ENCODE measurements at places on chromosomes 1 and 21. TPM values are rescaled to one million over a fixed set of nuclear protein-coding genes. Genes with fewer than 3 reads are reported as not detected.

Gene LCE1D
- total RNA-seq = not detected

Gene PDE4DIP
- total RNA-seq = 116 TPM

Gene RNASEL
- total RNA-seq = 9.6 TPM

Gene FBLIM1
- total RNA-seq = 17.3 TPM

Gene ITLN2
- not detected for total RNA-seq

Gene RIPPLY3
- not detected for total RNA-seq

Gene ANKRD35
- 4.5 TPM for total RNA-seq

Gene DIO1
- not detected for total RNA-seq

DNA sequence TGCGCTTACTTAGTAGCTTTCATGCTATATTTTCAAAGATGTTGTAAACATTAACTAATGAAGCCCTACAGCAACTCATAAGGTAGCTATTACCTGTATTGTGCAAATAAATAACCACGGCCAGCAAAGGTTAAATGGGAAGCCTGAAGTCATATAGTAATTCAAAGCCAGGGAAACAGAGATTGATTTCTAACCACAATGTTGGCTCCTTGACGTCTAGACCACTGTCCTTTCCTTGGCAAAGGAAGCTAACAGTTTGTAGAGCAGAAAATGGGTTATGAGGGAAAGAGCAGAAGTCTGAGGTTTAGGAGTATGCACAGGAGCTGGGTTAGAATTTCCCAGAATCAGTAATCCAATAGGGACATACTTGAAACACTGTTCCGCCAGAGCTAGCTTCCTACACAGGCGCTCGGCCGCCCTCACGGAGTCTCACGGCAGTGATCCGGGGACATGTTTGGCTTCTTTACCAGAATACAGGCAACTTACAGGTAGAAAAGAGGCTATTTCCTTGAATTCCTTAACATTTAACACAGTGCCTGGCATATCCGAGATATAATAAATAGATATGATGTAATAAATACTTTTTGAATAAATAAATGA, 298.8 kb upstream of the LYPLAL1 start:
- H3K27me3 ChIP-seq = no peaks in the 10 kb centered on the region
- H3K4me3 ChIP-seq = no peak overlapping the region
- no peaks in the 10 kb centered on the region for H3K36me3 ChIP-seq
- H3K27ac ChIP-seq = no peak overlapping the region
- H3K4me1 ChIP-seq = no peaks in the 10 kb centered on the region
- peak; percentile 49 for DNase-seq

DNA sequence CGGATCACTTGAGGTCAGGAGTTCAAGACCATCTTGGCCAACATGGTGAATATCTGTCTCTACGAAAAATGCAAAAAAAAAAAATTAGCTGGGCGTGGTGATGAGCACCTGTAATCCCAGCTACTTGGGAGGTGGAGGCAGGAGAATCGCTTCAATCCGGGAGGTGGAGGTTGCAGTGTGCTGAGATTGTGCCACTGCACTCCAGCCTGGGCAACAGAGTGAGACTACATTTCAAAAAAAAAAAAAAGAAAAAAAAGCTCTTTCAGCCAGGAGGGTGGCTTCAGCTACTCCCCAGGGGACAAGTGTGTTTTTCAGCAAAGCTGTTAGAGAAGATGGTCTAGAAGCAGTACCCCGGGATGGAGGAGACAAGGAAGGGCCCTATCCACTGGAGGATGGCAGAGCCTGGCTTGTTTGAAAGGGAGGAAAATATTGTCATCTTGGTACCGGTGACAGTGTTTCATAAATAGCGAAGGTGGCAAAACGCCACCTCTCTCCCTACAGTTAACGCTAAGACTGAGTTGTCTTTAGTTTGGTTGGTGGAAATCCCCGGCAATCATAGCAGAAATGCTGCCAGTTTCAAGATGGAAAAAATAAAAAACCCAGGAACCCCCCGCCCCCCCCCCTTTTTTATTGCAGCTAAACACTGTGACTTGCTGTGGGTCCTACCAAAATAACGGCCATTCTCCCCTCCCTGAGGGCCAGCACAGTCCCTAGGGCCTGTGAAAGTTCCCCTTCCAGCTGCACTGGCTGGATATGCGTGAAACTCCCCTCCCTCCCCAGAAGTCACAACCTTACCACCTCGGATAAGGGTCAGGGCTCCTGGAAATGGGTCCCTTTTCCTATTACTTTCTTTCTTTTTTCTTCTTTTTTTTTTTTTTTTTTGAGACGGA, 3.5 kb downstream of the PIK3CD start:
- H3K27ac ChIP-seq = no peak overlapping the region
- no peaks in the 10 kb centered on the region for H3K36me3 ChIP-seq
- DNase-seq = no peak
- no peaks in the 10 kb centered on the region for H3K4me1 ChIP-seq
- H3K4me3 ChIP-seq = no peak overlapping the region

DNA sequence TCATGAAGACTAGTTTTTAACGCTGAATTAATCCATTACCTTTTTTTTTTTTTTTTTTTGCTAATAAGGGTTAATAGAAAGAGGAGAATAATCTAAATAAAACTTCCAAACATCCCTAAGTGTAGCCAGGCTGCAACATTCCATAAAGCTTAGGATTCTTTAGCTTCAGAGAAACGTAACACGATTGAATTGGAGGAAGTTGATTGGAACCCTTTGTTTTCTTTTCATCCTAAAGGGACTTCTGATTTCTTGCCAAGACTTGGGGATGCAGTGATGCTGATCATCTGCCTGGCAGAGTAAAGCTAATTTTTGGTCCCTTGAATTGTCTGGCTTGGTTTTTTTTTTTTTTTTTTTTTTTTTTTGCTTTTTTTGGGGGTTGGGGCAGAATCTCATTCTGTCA, 142.9 kb downstream of the VPS13D start:
- no peaks in the 10 kb centered on the region for H3K27me3 ChIP-seq
- no peak overlapping the region for H3K27ac ChIP-seq
- no peak for DNase-seq

DNA sequence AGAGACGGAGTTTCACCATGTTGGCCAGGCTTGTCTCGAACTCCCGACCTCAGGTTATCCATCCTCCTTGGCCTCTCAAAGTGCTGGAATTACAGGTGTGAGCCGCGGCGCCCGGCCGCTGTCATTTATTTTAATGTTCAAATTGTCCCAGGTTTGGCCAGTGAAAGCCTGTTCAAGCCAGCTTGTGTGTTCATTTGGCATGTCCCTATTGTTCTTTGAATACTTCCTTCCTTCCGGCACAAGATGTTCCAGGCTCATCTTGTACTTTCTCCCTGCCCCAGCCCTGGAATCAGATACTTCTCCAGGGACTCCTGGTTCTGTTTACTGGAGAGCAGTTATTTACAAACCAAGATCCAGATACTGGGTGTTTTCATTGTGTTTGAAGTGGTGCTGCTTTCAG, 37.0 kb downstream of the ZBTB8B start:
- H3K27ac ChIP-seq = no peak overlapping the region
- H3K36me3 ChIP-seq = no peaks in the 10 kb centered on the region
- no peaks in the 10 kb centered on the region for H3K27me3 ChIP-seq

- DNase-seq = peak; percentile 78
- no peak overlapping the region for H3K4me3 ChIP-seq
- no peak overlapping the region for H3K27ac ChIP-seq
- no peaks in the 10 kb centered on the region for H3K4me1 ChIP-seq
- no peaks in the 10 kb centered on the region for H3K27me3 ChIP-seq
These were observed 203.9 kb upstream of the CACYBP start for GRCh38 chr1:174795806-174796205.

- H3K27me3 ChIP-seq = no peaks in the 10 kb centered on the region
- DNase-seq = no peak
- H3K36me3 ChIP-seq = no peaks in the 10 kb centered on the region
These were observed 145.2 kb downstream of the FOXD2 start for GRCh38 chr1:47582891-47583608.

DNA sequence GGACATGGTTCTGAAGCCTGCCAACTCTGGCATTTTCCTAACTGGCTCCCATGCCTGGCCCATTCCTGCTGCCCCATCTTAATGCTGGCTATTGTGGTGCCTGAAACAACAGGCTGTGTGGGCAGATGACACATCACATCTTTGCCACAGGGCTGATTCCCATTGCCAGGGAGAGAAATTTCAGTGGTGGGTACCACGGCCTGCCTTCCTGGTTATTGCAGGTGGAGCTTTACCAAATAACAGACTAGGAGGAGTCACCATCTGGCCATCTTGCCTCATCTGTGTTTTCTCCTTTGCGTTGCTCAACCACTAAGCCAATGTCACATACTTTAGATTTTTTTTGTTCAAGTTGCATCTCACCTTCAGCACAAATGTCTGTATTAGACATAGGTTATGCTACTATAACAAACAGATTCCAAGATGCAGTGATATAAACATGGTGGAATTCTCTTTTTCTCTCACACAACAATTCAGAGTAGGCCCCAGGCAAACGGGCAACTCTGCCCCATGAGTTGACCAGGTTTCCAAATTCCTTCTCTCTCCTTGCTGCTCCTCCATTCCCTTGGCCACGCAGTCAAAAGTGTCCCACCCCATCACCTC, 14.1 kb downstream of the CDA start:
- H3K27me3 ChIP-seq = no peaks in the 10 kb centered on the region
- no peak overlapping the region for H3K27ac ChIP-seq
- DNase-seq = peak; percentile 36
- H3K4me3 ChIP-seq = no peak overlapping the region

GRCh38 chr21:44525391-44526095, 14.5 kb downstream of the KRTAP10-1 start:
- DNase-seq = no peak
- no peaks in the 10 kb centered on the region for H3K4me1 ChIP-seq
- no peaks in the 10 kb centered on the region for H3K36me3 ChIP-seq
- H3K27me3 ChIP-seq = no peaks in the 10 kb centered on the region
- H3K27ac ChIP-seq = no peak overlapping the region

DNA sequence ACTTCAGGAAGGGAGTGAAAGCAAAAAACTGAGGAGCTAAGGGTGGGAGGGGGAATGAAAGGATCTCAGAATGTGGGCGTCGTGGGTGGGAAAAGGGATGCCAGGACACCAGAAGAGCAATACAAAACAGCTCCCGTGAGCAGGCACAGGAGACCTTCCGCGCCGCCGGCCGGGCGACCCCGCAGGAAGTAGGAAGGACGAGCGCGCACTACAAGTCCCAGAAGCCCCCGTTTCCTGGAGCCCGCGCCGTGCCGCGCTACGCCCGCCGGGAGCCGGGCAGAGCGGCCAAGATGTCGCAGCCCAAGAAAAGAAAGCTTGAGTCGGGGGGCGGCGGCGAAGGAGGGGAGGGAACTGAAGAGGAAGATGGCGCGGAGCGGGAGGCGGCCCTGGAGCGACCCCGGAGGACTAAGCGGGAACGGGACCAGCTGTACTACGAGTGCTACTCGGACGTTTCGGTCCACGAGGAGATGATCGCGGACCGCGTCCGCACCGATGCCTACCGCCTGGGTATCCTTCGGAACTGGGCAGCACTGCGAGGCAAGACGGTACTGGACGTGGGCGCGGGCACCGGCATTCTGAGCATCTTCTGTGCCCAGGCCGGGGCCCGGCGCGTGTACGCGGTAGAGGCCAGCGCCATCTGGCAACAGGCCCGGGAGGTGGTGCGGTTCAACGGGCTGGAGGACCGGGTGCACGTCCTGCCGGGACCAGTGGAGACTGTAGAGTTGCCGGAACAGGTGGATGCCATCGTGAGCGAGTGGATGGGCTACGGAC, at the start of gene PRMT6:
Gene PRMT6 (plus strand): TSS at position 249 of the 771 bp plus-strand sequence. CDS start 42 bp downstream, at position 291.
- no peaks in the 10 kb centered on the region for H3K36me3 ChIP-seq
- no peaks in the 10 kb centered on the region for H3K27me3 ChIP-seq
- peak; percentile 73 for DNase-seq

- no peaks in the 10 kb centered on the region for H3K27me3 ChIP-seq
- H3K4me3 ChIP-seq = no peak overlapping the region
- H3K27ac ChIP-seq = no peak overlapping the region
- DNase-seq = no peak
- no peaks in the 10 kb centered on the region for H3K4me1 ChIP-seq
- H3K36me3 ChIP-seq = no peaks in the 10 kb centered on the region
These were observed 154.6 kb downstream of the RGS7 start for GRCh38 chr1:241202401-241202800.

DNA sequence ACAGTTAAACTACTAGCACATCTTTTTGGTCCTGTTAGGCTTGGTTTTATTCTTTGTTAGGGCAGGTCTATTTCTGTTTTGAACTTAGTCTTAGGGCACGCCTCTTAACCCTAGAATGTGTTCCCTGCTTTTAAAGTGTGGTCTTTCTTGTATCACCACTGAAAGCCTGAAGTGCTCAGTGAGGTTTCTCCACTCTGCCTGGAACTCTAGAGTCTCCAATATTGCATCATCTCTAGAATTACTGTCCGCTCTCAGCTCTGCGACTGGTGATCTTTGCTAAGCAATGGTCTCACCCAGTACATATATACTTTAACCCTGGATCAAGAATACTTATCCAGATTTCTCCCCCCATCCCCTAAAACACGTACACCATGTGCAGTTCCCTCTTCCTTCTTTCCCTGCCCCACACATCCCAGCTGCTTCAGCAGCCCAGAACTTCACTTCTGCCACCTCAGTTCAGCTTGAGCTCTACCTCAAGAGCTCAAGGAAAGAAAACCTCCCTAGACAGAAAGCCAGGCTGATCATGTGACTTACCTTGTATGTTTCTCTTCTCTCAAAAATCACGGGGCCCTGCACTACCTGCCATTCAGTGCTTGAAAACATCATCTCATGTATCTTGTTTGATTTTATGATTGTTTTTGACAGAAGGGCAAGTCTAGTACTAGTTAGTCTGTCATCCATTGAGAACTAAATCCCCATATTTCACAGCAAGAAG, 59.9 kb downstream of the TENT5C start:
- DNase-seq = no peak
- H3K36me3 ChIP-seq = no peaks in the 10 kb centered on the region
- no peaks in the 10 kb centered on the region for H3K4me1 ChIP-seq
- H3K27ac ChIP-seq = no peak overlapping the region
- H3K27me3 ChIP-seq = no peaks in the 10 kb centered on the region
- no peak overlapping the region for H3K4me3 ChIP-seq

DNA sequence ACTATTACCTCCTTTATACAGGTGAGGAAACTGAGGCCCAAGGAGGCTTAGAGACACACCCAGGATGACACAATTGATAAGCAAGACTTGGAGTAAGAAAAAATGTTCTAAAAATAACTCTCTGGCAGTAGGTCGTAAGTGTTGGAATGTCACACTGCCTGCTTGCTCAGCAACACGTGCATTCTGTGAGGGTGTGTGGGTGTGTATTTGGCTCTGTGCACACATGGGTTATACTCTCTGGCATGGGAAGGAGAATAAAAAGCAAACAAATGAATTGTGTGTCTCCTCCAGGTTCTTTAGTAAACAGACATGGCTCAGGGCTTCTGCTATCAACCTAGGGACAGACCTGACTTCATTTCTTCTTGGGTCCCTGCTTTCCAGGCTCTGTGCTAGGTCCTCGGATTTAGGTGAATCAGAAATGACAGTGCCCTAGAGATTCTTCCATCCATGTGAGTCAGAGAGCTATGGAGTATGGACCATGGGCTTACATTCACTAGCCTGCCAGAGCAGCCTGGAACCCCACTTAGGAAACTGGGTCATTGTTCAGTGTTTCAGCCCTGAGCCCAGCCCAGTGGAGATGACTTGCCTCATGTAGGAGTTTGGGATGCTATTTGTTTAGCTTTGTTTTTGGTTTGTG, 72.4 kb downstream of the ELAVL4 start:
- DNase-seq = no peak
- H3K27ac ChIP-seq = no peak overlapping the region
- no peaks in the 10 kb centered on the region for H3K27me3 ChIP-seq
- H3K36me3 ChIP-seq = no peaks in the 10 kb centered on the region
- H3K4me1 ChIP-seq = no peaks in the 10 kb centered on the region
